Activated CD8-positive, alpha-beta T cell treated with anti-CD3 and anti-CD28 coated beads, Interleukin-2, amount 10 ng/mL, durations not matched to agents 7 days and 5 days (primary cell): ENCODE measurements at places on chromosomes 7 and 10. TPM values are rescaled to one million over a fixed set of nuclear protein-coding genes. Genes with fewer than 3 reads are reported as not detected.

DNA sequence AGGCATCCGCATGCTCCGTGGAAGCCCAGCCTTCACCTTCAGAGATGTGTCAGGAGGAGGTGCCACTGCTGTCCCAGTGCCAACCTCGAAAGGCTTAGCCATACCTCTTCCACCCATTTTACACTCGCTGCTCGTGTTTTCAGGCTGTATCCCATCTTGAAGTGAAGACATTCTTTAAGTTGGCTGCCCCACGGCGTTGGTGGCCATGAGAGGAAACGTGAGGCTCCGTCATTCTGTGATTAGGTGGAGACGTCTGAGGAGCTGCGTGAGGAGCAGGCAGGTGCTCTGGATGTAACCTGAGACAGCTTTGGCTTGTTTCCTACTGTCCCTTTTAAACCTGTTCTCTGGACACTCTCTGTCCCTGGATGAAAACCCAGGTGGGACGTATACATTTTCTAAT, 159.9 kb upstream of the RNF32 start:
- no peak for DNase-seq

MDFIC gene
- 69.8 TPM for total RNA-seq

DNA sequence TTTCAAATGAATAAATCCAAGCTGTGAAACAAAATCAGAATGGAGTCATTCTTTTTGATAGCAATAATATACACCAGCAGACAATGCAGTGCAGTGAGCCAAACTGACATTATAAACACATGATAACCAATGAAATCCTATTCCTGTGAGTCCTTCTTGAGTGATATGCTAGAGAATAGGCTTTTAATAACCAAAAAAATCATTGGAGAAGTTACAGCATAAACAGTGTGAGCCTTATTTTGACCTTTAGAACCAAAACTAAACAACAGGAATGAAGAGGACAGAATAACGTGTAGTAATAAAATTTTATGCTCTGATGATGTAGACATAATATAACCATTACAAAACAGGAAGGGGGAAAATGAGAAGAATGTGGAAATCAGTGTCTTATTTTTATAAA, 8.7 kb downstream of the HUS1 start:
- no peak for DNase-seq

GRID2IP gene
- total RNA-seq = not detected

- DNase-seq = no peak
Observed at GRCh38 chr7:77428777-77429231, 12.7 kb upstream of the GSAP start.

AKR1C2 gene
- not detected for total RNA-seq

- no peak for DNase-seq
Observed at GRCh38 chr7:84469034-84469433, 274.4 kb upstream of the SEMA3A start.

SKIDA1 gene
- 0.10 TPM for total RNA-seq

DNA sequence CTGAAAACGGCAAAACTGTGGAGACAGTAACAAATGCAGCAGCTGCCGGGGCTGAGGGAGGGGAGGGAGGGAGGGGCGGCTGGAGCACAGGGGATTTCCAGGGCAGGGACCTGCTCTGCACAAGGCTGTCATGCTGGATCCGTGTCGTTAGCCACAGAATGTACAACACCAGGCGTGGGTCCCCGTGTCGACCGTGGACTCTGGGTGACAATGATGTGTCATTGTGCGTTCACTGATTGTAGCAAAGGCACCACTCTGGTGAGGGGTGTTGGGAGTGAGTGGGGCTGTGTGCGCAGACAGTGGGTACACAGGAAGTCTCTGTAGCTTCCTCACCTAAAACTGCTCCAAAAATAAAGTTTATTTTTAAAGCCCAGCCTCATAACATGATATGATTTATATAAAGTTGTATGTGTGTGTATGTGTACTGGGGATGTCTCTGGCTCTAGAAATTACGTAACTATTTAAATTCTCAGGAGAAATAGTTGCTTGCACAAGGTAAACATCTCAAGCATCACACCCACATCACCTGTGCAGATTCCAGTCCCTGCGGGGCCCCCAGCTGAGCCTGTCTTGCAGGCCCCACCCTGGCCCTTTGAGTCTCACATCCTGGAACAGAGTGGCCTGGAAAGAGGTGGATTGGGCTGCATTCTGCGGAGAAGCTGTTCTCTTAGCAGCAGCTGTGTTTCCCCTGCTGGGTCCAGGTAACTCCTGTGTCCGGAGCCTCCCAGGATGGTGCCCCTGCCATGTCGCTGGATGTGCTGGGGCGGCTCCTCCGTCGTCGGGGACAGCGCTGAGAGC, 135.7 kb downstream of the DYNC2I1 start:
- no peak for DNase-seq

GRCh38 chr7:43586251-43586900, 3.5 kb downstream of the STK17A start:
- no peak for DNase-seq

DNA sequence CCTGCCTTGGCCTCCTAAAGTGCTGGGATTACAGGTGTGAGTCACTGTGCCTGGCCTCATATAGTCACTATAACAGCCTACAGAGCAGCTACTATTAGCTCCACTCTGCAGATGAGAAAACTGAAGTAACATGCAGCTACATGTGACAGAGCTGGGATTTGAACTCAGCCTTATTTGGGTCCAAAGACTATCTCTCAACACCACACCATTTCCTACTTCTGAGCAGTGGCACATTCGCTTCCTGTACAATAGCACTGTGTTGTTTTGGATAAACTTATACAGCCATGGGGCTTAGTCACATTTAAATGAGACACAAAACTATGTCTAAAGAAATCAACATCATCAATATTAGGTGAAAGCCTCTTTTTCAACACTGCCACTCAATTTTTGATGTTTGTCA, 69.8 kb upstream of the DNAJB12 start:
- no peak for DNase-seq

MBL2 gene
- total RNA-seq = not detected

DNA sequence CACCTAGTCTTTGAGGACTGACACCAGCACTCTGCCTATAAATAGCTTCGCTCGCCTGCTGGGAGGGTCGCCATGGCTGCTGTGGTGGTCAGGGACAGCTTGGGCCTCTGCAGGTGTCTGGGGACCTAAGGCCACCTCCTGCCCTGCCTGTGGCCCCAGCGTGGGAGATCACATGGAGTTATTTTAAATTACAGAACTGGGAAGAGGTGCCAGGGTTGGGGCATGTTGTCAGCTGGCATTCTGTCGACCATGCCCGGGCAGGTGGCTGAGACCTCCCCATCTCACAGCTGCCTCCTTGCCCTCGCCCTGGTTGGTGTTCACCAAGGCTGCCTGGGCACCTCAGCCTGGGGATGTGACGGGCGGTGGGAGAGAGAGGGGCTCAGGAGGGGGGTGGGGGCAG, 18.1 kb downstream of the SHH start:
- DNase-seq = no peak

DNA sequence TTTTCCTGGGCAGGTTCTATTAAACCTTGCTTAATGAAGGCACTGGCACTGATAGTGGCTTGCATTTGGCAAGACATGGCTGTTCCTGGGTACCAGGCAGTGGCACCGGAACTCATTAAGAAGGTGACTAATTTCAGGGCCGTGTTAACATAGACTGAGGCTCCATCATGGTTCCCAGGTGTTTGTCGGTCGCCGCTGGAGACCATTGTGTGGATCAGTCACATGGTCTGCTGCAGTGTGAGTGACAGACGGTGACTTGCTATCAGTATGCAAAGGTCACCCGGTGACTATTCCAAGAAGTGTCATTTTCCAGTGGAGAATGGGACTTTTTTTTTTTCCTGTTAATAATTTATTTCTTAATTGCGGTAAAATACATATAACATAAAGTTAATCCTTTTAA, 106.3 kb downstream of the INSYN2A start:
- DNase-seq = no peak

- no peak for DNase-seq
Observed at GRCh38 chr7:2299131-2299829, 15.0 kb downstream of the SNX8 start.

GRCh38 chr7:70480927-70481569, 650.9 kb upstream of the GALNT17 start:
- DNase-seq = no peak

- no peak for DNase-seq
Observed at GRCh38 chr10:52143338-52143737, 170.7 kb upstream of the DKK1 start.

GRCh38 chr7:87876869-87877234, 559 bp downstream of the DBF4 start:
- peak; percentile 64 for DNase-seq

- DNase-seq = no peak
Observed at GRCh38 chr10:68560943-68561864, 1.1 kb downstream of the TET1 start.

- DNase-seq = no peak
Observed at GRCh38 chr10:36647540-36647939, 477.9 kb upstream of the ANKRD30A start.

GRCh38 chr10:120700426-120700825, 150.7 kb upstream of the WDR11 start:
- DNase-seq = no peak

GRCh38 chr10:77031531-77032187, 605.9 kb downstream of the KCNMA1 start:
- DNase-seq = no peak

DNA sequence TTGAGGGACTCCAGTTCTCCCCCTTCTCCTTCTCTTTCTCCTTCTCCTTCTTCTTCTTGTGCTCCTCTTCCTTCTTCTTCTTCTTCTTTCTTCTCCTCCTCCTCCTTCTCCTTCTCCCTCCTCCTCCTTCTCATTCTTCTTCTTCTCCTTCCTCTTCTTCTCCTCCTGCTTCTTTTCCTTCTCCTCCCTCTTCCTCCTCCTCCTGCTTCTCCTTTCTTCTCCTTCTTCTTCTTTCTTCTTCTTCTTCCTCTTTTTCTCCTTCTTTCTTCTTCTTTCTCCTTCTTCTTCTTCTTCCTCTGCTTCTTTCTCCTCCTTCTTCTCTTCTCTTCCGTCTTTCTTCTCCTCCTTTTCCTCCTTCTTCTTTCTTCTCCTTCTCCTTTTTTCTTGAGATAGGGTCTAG, 25.6 kb upstream of the LIMK1 start:
- no peak for DNase-seq

GRCh38 chr10:70737250-70737649, 47.9 kb downstream of the TBATA start:
- DNase-seq = no peak

SFTPA2 gene
- total RNA-seq = not detected

GRCh38 chr10:31963589-31963980, 35.0 kb upstream of the ARHGAP12 start:
- no peak for DNase-seq

FXYD4 gene
- not detected for total RNA-seq

- DNase-seq = no peak
Observed at GRCh38 chr10:17240616-17241015, 12.6 kb downstream of the VIM start.

DNA sequence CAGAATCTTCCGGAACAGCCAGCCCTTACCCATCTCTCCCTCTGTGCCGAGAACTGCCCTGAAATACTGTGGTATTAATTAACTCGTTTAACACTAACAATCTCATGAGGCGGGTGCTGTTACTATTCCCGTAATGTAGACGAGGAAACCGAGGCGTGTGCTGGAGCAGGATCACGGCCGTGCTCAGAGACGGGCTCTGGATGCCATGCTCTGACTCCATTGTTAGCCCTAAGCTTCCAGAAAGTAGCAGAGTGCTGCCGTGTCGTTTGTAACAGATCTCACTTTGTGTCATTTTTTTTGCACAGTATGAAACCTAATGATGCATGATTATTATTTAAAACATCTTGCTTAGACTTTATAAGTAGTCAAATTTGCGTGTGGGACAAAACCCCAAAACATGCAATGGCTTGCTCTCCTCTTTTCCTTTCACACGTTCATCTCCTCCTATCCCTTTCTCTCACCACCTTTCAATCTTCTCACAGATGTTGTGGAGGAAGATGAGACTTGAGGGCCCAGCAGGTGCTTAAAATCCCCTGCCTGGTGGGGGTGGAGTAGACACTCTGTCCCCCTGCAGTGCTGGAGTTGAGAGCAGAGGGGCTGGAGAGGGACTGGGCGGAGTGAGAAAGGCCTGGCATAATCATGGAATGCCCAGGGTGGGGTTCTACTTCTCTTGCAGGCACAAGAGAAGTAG, 482 bp upstream of the ACTR3C start:
- no peak for DNase-seq

- DNase-seq = no peak
Observed at GRCh38 chr10:11488126-11488525, 123.3 kb downstream of the USP6NL start.

DNA sequence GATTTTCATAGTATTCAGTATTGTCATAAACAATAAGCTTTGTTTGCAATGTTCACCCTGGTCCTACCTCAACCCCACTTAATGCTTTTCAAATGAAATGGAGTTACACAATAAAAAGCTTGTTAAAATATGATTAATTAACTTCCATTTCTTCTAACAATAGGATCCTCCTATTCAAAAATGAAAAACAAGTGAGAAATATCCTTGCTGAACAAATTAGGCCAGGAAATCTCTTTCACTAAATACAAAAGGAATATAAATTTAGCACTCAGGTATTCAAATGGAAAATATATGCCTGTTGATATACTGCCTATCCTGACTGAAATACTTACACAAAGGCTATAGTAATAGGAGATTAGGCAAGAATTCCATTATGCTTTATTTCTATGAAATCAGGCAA, 323.4 kb upstream of the GRM3 start:
- no peak for DNase-seq

SMKR1 gene
- total RNA-seq = 1.3 TPM

DNA sequence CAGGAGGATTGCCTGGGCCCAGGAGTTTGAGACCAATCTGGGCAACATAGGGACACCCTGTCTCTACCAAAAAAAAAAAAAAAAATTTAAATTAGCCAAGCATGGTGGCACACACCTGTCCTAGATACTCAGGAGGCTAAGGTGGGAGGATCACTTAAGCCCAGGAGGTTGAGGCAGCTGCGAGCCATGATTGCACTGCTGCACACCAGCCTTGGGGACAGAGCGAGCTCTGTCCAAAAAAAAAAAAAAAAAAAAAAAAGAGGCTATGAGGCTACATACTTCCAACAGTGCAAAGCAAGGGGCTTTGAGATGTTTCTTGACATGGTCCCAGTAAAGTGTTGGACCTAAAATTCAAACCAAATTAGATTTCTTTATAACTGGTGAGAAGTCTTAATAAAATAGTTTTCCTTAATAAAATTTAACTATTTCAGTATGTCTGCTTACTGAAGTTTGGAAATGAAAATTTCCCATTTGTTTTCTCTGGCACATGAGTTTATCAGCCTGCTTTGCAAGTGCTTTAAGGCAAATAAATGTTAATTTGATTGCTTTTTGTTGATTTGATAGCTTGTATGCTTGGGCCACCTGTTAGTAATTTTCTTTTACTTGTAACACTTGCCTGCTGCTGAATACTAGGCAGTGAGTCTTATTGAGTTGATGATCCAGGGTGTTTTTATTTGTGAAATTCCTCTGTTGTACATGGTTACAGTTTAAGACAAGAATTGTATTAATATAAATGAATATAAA, 16.1 kb downstream of the CALU start:
- DNase-seq = no peak

DNA sequence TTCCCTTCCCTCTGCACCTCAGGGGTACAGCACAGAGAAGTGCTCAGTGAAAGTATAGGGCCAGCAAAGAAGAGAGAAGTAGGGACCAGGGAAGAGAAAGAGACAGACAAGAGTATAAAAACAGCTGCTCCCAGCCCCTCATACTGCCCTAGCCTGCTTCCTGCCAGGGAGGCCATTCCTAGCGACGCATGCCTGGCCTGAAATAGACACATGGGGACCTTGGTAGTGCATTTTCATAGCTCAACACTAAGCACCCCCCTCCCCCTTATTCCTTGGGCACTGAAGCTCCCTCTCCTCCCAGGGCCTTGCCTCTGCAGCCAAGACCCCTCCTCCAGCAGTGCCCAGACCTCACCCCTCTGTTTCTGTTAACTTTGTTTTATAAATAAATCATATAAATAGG, 64.7 kb downstream of the ZMIZ1 start:
- DNase-seq = no peak

MEOX2 gene
- not detected for total RNA-seq

GRCh38 chr7:151631570-151631952, 111.9 kb upstream of the RHEB start:
- DNase-seq = peak; percentile 47
